GM12878 (cell line): ENCODE measurements at places on chromosomes 2 and 18. TPM values are rescaled to one million over a fixed set of nuclear protein-coding genes. Genes with fewer than 3 reads are reported as not detected.

- H3K4me1 ChIP-seq, result no peaks in the 10 kb centered on the region
- H3K36me3 ChIP-seq, result no peaks in the 10 kb centered on the region
- H3K27me3 ChIP-seq, result no peaks in the 10 kb centered on the region
- DNase-seq, result no peak
- H3K4me3 ChIP-seq, result no peak overlapping the region
- no peak overlapping the region for H3K27ac ChIP-seq
Measured at GRCh38 chr2:12436483-12436882, 280.3 kb upstream of the TRIB2 start.

GRCh38 chr2:214543386-214543955 is 132.6 kb downstream of the VWC2L start:
- no peak for DNase-seq
- H3K36me3 ChIP-seq, result no peaks in the 10 kb centered on the region
- no peak overlapping the region for H3K4me3 ChIP-seq
- H3K27ac ChIP-seq, result no peak overlapping the region

DNA sequence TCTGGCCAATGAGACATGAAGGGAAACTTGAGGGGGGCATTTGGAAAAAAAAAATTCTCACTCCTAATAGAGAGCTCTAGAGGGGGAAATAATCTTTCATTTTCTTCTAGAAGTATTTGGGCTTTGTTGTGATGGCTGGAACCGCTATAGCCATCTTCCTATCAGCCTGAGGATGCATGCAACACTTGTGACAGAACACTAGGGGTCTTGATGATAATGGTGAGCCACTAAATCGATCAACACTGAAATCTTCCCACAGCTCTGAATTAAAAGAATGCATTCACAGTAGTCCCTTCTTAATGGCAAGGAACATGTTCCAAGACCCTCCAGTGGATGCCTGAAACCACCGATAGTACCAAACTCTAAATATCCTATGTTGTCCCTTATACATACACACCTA is 325.3 kb downstream of the LNPK start:
- H3K27ac ChIP-seq, result no peak overlapping the region
- no peaks in the 10 kb centered on the region for H3K36me3 ChIP-seq
- no peaks in the 10 kb centered on the region for H3K4me1 ChIP-seq
- no peak overlapping the region for H3K4me3 ChIP-seq
- no peaks in the 10 kb centered on the region for H3K27me3 ChIP-seq

DNA sequence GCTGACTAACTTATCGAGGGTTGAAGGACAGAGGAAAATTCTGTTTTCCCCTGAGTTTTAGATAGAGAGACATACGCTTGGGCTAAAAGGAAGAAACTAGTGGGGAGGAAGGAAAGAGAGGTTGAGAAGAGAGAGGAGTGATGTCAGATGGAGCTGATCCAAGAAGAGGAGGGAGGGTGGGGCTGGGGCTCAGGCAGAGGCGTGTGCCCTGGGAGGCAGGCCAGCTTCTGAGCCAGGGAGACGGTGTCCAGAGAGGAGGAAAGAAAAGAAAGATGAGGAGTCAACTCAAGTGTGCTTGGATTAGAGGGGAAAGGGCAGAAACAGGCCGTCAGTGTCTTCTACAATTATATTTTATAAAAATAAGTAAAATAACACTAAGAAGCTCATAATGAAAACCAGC is 56.2 kb downstream of the EMILIN2 start:
- DNase-seq, result no peak
- H3K4me1 ChIP-seq, result peaks cover 2% of the 10 kb centered on the region; the same call in 1 of the 2 replicates
- no peak overlapping the region for H3K4me3 ChIP-seq
- H3K27me3 ChIP-seq, result no peaks in the 10 kb centered on the region
- H3K36me3 ChIP-seq, result no peaks in the 10 kb centered on the region

DNA sequence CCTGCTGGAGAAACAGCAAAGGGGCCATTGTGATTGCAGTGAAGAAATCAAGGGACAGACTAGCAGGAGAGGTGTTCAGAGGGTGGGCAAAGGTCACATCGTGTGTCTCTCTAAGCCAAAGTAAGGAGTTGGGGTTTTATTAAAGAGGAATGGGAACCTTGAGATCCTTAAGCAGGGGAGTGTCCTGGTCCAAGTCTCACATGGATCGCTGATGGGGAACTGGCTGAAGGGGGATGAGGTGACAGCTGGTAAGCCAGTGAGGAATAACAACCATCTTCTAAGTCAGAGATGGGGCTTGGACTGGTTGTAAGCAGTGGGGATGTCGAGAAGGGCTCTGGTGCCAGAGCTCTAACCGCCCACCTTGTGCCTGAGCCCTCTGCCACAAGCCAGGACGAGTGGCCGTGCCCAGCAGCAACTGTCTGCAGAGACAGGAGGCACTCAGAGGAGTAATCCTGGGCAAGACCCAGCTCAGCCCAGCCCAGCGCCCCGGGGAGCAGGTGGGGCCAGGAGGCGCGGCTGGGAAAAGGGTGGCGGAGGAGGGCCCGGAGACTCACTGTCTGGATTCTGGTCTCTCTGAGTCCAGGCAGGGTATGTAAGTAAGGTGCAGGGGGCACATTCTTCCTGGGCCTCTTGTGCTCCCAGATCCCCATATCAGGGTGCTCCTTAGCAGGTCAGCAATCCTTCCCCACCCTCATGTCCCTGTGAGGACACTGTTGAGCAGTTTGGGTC is 13.7 kb downstream of the WNT10A start:
- no peaks in the 10 kb centered on the region for H3K27me3 ChIP-seq
- no peak for DNase-seq
- H3K4me1 ChIP-seq, result peaks cover 56% of the 10 kb centered on the region
- no peaks in the 10 kb centered on the region; the same call in 1 of the 2 replicates for H3K36me3 ChIP-seq

Gene NEB
- 0.05 and 0.40 TPM in 2 replicates for total RNA-seq

Gene TGIF1
- total RNA-seq, result 6.2 and 6.4 TPM in 2 replicates

Gene FAM161A
- 6.9 and 7.0 TPM in 2 replicates for total RNA-seq
